ENCODE measurements at places on chromosomes 6 and 20.

- DNase-seq, result no peak
Measured at GRCh38 chr6:136895901-136896300, 26.2 kb upstream of the SLC35D3 start.

DNA sequence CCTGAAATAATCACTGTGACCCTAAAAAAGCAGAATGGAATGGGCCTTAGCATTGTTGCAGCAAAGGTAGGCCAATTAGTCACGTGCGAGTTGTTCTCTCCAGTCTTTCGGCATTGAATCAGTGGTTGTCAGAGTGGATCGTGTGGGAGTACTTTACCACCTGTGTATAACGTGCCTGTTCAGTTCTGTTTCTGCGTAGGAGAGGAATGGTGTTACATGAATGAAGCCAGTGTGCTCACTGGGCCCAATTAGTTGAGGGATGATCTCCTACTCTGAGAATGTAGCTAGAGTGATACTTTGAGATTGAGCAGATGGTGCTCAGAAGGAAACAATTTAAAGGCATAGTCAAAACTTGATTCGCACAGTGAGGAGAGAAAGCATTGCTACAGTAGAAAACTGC is 72.4 kb upstream of the KIF25 start:
- DNase-seq, result no peak

GRCh38 chr20:23112595-23112994 is 26.5 kb upstream of the CD93 start:
- DNase-seq, result no peak

DNA sequence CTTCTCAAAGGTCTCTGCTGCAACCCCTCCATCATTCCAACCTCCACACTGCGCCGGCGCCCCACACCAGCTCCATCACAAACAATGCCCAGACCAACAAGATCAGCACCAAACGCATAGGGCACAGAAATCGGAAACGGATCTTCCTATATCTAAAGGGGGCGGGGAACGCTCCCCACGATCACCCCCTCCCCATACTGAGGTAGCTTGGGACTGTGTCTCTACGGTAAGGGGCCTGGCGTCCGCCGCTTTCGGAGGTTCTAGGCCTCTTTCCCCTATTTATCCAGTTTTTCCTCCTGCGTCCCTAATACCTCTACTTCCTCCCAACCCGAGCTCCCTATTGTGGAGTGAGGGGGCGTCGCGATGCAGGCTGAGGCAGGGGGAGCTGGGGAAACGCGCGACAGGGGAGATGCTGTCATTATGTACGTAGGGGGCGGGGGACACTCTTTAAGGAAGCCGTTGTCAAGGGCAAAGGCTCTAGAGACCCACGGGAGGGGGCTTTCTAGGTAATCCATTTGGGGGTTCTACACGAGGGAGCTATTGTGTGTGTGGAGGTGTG is 909 bp downstream of the DNAAF9 start:
- DNase-seq, result no peak

DNA sequence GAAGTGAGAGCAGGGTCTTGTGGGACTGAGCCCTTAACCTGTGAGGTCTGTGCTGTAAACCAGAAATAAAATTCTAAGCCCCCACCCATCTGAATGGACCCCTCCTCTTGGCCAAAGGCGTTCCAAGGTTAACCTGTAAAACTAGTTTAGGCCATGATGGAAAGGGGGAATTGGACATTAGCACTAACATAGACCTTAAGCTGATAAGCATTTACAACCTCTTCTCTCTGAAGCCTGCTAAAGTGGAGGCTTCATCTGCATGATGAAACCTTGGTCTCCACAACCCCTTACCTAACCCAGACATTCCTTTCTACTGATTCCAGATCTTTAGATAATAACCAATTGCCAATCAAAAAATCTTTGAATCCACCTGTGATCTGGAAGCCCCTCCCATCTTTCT is 25.8 kb downstream of the PIGT start:
- no peak for DNase-seq

- no peak for DNase-seq
Measured at GRCh38 chr6:1614448-1615150, 4.9 kb downstream of the FOXC1 start.

- DNase-seq, result no peak
Measured at GRCh38 chr20:32077190-32077589, 25.1 kb downstream of the HCK start.

DNA sequence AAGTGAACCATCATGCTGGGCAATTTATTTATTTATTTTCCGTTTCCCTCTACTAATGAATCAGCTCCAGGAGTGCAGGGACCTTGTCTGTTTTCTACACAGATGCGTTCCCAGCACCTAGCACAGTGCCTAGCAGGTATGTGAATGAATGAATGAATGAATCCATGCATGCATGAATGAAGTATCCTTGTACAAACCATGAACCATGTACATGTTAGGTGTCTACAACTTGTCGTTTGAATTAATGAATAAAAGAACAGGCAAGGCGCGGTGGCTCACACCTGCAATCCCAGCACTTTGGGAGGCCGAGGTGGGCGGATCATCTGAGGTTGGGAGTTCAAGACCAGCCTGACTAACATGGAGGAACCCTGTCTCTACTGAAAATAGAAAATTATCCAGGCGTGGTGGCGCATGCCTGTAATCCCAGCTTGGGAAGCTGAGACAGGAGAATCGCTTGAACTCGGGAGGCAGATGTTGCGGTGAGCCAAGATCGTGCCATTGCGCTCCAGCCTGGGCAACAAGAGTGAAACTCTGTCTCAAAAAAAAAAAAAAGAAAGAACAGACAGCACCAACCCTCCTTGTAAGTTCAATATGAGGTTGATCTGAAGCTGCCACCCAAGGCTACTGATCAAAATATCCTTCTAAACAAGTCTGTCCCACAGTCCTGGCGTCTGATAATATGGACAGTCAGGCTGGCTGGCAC is 27.3 kb upstream of the SLC9A8 start:
- no peak for DNase-seq

DNA sequence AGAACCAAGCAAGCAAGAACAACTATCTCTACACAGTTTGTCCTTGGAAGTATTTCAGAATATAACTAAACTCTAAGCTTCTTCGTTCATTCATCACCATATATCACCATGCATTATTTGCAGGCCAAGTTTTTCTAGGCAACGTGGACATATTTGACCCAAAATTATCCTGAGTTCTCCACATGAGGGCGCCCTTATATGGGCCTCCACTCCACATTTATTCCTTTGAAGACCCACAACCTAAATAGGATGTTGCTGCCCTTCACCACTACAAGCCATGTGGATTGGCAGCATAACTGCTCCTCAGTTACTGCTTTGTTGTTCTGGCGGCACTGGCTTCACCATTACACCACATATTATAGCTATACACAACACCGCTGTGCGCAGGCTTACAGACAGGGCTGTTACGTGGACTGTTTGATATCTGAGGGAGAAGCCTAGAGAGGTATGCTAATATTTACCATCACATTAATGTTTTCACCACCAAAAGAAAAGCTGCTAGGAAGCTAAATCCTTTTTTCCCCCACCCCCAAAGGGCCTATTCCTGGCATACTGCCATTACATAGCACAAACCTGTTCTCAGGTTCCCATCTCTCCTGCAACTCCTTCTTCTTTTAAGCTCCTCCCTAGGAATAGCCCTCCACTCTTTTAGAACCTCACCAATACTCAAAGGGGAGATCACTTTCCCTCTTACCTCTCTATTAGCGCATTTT is 411.7 kb downstream of the C6orf118 start:
- no peak for DNase-seq

DNA sequence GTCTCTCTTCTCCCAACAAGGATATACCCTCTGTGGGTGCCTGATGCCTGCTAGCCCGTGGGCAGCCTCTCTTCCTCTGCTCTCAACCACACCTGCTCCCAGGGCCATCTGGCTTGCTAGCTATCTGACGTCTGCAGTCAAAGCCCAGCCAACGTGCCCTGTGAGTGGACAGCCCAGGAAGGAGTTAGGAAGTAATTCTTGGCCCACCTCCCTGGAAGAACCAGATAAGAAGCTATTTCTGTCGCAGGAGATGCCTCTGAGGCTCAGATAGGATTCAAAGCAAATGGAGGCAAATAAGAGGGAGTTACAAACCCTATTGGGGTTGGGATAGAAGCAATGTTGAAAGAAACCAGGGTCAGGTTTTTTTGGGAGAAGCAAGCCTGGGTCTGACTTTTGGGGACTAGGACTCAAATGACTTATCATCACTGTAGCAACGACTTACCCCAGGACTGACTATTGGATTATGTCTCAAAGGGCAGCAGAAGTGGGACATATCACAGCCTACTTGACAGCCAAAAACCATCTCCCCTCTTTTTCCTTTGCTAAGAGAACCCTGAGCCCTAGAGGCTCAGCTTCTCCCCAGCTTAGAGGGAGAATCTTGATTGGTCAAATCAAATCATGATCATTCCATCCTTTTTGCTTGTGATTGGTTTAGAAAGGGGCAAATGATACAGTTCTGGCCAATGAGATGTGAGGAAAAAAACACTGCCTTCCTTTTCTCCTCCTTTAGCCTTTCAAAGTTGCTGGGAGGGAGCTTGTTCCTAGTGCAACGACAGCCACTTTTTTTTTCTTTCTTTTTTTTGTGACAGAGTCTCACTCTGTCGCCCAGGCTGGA is 18.0 kb upstream of the CDK5RAP1 start:
- DNase-seq, result peak; percentile 35

DNA sequence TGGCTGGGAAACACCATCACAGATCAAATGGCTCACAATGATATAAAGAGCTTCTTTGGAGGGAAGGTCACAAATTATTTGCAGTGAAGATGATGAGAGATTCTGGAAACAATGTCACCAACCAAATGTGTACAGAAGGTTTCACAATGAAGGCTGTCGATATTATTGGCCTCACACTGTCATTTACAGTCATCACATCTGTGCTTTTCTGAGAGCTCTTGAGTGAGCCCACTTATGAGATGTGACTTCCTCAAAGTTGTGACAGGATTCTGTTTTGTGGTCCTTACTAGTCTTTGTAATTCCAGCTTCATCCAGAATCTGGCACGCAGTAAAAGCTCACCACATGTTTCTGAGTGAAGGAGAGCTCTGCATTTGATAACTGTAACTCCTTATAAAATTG is 133.6 kb downstream of the LMBRD1 start:
- DNase-seq, result no peak

DNA sequence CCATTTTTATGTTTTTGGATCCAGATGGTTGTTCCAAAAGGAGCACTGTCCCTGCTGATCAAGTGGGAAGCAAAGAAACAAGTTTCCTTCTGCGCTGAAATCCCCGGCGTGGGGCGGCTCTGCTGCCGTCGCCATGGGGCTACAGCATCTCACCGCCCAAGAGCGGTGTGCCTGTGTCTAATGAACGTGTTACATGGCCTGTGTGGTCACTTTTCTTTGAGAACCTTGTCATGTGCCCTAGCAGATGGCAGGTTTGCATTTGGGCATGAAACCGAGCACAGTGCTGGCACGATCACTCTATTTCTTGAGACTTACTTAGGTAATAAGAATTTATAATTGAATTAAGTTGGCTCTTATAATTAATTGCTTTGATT is 51.9 kb downstream of the ZDHHC14 start:
- DNase-seq, result no peak

- DNase-seq, result no peak
Measured at GRCh38 chr20:54337144-54337543, 129.3 kb downstream of the PFDN4 start.

- no peak for DNase-seq
Measured at GRCh38 chr6:105352037-105352617, 50.8 kb downstream of the PREP start.

DNA sequence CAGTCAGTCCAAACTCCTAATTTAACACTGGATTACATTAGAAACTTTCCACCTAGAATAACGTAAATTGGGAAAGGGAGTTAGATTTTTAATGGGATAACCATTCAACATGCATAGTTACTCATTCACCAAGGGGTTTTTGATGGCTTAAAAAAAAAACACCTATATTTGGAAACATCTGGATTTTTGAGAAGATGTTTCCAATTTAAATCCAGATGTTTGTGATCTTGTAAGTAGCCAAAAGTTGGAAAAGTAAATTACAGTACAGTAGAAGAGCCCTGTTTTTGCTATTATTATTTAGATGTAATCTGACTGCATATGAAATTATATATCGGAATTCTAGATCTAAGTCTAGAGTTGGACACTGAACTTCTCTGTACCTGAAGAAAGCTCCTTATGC is 478.2 kb downstream of the CD83 start:
- no peak for DNase-seq

DNA sequence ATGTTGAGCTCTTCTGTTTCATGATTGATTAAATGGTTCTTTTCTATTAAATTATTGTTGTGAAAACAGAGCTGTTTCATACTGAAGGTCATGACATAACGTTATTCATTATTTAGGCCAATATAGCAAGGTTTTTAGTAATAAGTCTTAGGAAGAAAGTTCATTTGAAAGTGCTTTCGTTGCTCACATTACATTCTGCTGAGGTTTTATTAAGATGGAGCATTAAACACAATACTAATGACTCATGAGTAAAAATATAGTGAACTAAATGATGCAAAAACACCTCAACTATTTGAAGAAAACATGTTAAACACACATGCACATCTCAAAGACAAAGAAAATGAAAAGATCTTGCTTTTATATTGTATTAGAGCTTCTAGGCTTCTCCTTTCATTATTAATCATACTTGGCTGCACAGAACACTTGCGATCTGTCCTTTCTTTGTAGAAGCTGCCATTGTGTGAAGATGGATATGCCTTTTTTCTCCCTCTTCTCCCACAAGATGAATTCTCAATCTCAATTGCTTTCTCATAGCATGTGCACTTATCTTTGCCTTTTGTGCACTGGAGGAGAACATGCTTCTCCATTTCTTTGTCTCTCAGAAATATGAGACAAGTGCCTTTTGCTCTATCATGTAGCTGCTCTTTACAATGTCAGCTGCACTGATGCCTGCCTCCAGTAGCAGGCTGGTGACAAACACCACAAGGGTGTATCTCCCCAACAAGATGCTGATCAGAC is 312.4 kb downstream of the PHF3 start:
- peak; percentile 47 for DNase-seq

DNA sequence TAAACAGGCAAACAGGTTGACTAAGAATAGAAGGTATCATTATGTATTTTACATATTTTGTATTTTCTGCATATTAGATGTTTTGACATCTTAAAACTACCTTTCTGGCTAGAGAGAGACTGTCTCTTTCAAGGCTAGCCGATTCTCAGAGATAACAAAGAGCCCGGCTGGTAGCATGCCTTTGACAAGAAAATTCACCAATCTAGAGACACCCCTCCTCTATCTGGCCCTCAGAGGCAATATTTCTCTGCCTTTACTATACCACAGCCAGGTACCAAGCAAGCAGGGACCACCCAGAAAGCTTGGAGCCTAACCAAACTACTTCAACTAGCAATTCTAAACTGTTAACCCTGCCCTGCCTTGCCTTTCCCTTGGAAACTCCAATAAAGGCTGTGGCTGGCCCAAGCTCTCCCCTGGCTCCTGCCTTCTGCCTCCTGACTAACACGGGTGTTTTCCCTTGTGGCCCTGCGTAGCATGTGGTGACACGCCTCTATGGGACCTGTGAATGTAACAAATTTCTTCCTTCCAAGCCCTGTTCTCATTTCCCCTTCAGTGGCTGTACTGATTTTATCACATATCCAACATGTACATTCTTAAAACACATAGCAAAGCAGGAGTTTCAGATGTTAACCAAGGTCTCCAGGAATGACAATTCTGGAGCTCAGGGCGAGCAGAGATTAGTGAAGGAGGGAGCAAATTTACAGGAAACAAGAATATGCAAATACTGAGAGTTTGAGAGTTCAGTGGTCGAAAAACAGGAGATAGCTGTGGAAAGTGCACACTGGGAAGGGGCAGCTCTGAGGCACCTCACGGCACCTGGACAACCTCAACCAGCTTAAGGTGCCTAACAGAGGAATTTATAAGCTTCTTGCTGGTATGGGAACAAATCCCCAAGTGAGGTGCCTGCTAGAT is 120.8 kb downstream of the BACH2 start:
- peak; percentile 77 for DNase-seq
